Nucleus accumbens (tissue), 56 donors: ENCODE measurements at places on chromosomes 16 and 17.

DNA sequence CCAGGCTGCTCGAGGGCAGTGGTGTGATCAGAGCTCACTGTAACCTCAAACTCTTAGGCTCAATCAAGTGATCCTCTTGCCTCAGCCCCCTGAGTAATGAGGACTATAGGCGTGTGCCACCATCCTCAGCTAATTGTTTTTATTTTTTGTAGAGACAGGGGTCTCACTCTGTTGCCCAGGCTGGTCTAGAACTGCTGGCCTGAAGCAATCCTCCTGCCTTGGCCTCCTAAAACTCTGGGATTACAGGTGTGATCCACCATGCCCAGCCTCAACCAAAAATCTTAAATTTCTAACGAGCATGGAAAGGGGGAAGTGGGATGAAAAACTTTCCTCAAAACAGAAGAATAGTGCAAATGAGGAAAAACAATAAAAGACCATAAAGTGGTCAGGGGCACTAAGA is 92.8 kb downstream of the CDC27 start:
- no peak for DNase-seq

DNA sequence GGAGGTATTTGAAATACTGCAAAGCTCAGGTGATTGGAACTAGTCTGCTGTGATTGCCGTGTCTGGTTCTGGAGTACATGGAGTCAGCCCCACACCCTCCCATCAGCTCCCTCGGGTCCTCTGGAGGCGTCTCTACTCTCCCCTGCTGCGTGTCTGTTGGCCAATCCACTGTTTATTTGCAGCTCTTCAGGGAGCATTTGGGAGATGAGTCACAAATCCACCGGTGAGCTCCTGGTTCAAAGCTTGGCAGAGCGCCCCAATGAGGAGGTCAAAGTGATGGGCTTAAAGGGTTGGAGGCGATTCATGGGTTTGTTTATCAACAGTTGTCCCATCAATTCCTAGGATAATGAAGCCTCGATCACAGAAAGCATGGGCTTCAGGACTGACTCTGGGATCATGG is 14.6 kb downstream of the CALB2 start:
- no peak for DNase-seq

DNA sequence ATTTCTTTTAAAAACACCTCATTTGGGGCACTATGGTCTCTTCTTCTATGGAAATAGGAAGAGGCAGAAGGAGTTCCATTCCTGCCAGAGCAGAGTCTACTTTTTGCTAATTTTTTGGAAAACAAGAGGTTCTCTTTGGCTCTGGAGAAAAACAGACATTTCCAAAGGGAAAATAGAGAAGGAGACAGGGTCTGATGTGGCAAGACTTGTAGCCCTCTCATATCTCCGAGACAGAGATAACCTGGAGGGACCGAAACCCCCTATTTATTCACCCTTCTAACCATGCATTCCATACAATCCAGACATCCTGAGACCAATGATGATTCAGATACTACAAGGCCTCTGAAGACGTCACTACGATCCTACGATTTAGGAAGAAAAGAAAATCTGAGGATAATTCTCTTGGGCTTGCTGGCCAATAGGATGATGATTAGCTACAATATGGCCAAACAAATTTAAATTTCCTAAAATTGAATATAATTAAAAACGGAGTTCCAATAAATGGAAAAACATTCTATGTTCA is 70.2 kb downstream of the HIC1 start:
- no peak for DNase-seq

GRCh38 chr17:70104791-70105523 is 29.9 kb downstream of the KCNJ16 start:
- DNase-seq, result no peak

GRCh38 chr16:54774768-54775167 is 155.9 kb upstream of the IRX5 start:
- no peak for DNase-seq
